ENCODE measurements at places on chromosomes 1 and 21.

GRCh38 chr1:93783876-93784275, 95.1 kb downstream of the DNTTIP2 start:
- no peak for DNase-seq

GRCh38 chr1:59657873-59658465, 156.8 kb upstream of the HOOK1 start:
- no peak for DNase-seq

DNA sequence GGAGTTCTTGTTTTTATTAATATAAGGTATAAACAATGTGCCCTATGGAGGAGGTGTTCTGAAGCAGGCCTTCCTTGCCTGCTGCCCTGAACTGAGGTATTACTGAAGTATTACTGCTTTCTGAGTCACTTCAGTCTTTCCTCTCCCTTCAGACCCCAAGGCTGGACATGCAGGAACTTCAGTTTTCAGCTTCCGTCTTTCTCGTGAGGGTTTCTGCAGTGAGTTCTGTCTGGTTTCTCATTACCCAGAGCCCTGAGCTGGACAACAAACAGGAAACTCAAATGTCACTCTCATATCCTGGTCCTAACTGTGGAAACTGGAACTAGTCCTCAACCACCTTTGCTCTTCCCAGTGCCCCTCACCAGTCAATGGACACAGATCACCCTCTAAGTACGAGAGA, 46.8 kb downstream of the ELAVL4 start:
- DNase-seq, result no peak

GRCh38 chr1:222653178-222653827, 35.4 kb downstream of the MIA3 start:
- DNase-seq, result no peak

DNA sequence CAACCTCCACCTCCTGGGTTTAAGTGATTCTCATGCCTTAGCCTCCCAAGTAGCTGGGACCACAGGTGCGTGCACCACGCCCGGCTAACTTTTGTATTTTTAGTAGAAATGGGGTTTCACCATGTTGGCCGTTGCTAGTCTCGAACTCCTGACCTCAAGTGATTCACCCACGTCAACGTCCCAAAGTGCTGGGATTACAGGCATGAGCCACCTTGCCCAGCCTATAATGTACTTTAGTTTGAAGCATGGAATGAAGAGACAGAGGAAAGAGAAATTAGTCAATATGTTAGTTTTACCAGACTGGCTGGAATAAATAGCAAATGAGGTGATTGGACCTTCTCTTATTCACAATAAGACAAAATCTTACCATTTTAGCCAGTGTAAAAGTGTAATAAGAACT, 89.0 kb downstream of the GTF2B start:
- DNase-seq, result no peak

DNA sequence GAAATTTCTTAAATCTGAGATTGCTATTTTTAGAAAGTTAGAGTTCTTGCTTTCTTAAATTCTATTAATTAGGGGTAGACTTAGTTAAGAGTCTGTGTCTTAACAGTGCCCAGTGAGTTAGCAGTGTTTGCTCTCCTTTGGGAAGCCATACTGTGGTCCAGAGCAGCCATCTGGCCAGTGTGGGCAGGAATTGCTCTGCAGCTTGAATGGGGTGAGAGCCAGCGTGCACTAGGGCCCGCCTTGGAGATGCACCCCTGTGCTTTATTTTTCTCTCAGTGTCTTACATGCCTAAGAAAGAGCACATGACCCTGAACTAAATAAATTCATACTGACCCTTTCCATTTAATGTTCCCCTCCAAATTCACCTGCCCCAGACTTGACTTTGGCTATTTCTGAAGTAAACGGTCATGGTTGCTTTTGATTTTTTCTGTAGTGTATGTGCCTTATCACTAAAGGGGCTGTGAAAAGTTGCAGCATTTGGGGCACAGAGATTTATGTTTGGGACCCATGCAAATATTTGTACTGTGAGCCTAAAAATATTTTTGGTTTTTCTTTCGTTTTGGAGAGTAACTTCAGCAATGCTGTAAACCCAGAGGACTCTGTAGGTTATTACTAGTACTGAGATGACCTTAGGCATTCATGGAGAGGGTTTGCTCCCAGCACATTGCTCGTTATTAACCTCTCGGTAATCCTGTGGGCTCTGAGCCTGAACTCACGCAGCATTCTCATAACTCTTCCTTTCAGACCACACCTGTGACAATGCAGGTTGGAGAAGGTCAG, 21.3 kb upstream of the KCNQ4 start:
- no peak for DNase-seq

- DNase-seq, result no peak
Observed at GRCh38 chr1:66367369-66367768, 166.6 kb upstream of the SGIP1 start.

- DNase-seq, result no peak
Observed at GRCh38 chr1:91944087-91944486, 5.1 kb upstream of the BRDT start.

DNA sequence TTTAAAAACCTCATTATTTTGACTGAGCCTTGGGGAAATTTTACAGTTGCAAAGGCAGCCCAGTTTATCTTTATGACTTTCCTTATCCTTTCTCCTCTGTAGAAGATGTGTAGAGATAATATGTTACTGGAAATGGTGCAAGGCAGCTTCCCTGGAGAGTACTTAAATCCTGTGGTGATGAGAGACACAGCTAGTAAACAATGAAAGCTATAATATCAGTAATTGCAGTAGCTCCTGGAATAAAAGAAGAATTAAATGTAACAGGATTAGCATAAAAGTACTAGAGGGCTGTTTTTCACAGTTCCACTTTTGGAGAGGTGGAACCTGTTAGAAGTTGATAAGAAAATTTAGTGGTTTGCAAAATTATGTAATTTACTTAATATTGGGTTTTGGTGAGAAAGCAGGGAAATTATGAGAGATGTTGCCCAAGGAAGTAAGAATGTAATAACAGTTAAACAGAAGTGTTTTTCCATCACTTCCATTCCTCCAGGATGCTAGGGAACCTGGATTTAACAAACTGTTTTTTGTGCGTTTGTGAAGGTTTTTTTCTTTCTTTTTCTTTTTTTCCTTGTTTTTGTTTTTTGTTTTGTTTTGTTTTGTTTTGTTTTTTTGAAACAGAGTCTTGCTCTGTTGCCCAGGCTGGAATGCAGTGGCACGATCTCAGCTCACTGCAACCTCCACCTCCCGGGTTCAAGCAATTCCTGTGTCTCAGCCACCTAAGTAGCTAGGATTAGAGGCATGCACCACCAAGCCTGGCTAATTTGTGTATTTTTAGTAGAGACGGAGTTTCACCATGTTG, 15.7 kb upstream of the EDEM3 start:
- no peak for DNase-seq

GRCh38 chr1:154666051-154666790, 58.2 kb upstream of the ADAR start:
- DNase-seq, result no peak

- DNase-seq, result peak; percentile 21
Observed at GRCh38 chr1:169108223-169108622, 1.7 kb downstream of the ATP1B1 start.

DNA sequence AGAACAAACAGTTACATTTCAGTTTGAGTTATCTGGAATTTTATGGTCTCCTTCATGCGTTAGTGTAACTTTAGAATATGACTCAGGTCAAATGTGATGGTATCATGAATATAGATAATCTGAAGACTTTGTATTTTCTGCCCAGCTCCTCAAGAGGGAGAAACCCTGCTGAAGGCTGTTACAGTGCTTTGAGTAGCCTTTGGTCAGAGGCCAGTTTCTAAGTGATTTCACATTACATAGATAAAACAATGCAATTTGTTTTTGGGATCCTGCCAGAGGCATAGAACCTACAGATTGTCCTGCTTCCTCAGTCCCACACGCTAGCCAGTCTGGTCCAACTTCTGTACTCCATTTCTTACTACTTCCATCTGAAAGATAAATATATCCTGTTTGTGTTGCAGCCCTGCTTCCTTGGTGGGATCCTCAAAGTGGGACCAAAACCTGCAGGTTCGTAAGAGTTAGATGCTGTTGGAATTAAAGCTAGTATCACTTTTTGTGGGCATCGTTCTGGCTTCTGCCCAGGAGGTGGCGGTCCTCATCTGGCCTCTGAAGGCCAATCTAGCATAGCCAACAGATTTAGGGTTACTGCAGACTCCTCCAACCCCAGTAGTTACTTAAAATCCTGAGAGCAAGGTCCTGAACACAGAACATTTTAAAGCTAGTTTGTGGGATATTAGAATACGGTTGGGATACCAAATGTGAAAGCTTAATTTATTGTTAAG, 645.8 kb upstream of the USP24 start:
- DNase-seq, result no peak

DNA sequence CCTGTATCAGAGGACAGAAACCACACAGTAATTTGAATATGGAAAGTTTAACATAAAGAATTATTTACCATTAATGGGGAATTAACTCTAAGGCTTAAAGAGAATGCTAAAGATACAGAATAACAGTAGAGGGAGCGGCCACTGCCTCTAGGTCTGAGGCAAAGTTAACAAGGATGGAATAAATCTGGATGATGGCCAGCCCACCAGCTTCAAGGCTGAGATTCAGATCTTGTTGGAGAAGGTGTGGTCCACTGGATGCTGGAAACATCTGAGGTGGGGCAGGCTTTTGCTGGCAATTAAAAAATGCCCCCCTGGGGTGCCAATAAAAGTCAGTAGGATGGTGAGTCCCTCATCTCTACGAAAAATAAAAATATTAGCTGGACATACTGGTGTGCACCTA, 29.4 kb downstream of the ZMYM4 start:
- DNase-seq, result no peak

- DNase-seq, result no peak
Observed at GRCh38 chr1:182617014-182617429, 12.8 kb upstream of the RGS16 start.

GRCh38 chr1:27325286-27325685, 3.3 kb downstream of the TMEM222 start:
- DNase-seq, result no peak

DNA sequence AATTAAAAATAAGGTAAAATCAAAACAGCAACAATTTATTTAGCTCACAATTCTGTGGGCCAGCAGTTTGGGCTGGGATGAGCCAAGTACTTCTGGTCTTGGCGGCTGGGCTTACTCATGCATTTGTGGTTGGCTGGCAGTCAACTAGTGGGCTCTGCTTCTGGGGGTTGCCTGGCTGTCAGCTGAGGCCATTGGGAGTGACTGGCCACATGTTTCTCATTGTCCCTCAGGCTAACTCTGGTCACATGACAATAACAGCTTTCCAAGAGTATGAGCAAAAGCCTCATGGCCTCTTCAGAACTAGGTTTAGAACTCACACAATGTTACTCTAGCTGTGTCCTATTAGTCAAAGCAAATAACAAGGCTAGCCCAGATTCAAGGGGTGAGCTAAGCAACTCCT, 15.6 kb upstream of the CHIA start:
- DNase-seq, result no peak

DNA sequence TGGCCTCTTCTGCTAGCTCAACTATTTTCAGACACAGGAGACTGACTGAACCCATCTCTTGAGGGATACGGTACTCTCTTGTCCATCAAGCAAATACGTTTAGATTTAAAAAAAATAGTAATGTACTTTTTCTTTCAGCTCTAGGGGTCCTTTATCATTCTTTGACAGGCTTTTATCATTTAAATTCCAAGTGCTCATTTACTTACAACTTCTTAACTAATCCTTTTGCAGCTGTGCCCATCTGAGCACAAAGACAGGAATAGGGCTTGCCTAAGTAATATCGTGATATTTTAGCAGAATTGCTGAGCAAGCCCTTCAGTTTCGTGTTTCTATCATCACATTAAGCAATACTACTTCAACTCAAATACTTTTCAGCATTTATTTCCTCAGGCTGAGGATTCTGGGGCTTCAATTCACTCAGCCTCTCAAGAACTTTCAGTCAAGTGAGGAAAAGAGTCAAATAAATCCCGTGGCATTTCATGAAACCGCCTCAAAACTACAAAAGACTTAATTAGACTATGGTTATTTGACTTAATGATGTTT, 317.6 kb downstream of the BACH1 start:
- DNase-seq, result no peak

- no peak for DNase-seq
Observed at GRCh38 chr1:44842486-44842861, 579 bp downstream of the PTCH2 start.

- DNase-seq, result no peak
Observed at GRCh38 chr1:64845831-64846425, 101.1 kb downstream of the RAVER2 start.

DNA sequence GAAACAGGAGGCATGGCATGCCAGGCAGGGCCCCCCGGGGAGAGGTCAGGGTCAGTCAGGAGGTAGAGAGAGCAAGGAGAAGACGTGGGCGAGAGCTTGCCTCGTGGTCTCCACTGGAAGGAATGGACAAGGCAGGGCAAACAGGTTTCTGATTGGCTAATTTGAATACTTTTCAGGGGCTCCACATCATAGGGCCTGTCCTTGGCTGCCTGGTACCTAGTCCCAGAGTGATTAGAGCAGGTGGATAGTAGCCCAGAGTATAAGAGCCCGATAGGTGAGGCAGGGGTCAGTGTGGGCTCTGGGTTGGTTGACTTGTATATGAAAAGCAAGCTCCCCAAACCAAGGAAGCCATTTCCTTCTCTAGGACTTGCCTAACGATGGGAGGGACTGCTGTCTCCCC, 178.6 kb downstream of the ZP4 start:
- no peak for DNase-seq

GRCh38 chr1:185813401-185813979, 79.3 kb downstream of the HMCN1 start:
- peak; percentile 52 for DNase-seq

- peak; percentile 33 for DNase-seq
Observed at GRCh38 chr1:84988588-84988987, 8.3 kb downstream of the MCOLN2 start.

- peak; percentile 77 for DNase-seq
Observed at GRCh38 chr1:169108863-169109560, 2.5 kb downstream of the ATP1B1 start.

- DNase-seq, result no peak
Observed at GRCh38 chr1:212226467-212226866, 58.7 kb upstream of the PPP2R5A start.

DNA sequence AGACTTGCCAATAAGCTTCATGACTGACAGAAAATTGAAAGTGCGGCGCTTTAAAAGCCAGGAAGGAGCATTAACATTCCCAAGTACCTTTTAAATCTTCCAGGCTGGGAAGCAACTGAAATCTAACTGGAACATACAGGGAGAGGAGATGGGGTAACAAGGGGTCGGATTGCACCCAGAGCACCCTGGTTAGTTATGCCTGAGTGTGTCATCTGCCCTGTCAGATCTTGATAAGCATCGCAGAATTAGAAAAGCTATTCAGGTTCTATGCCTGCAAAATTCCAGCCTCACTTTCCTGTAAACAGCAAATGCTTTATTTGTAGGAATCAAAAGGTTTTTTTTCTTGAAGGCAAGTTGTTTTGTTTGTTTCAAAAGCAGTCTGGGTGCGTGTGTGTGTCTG, 58.5 kb downstream of the SERBP1 start:
- DNase-seq, result no peak

GRCh38 chr1:147804942-147805723, 44.7 kb upstream of the GJA5 start:
- no peak for DNase-seq

GRCh38 chr1:238409932-238410331, 519.2 kb upstream of the ZP4 start:
- DNase-seq, result no peak

- DNase-seq, result no peak
Observed at GRCh38 chr21:28444111-28444510, 548.6 kb downstream of the LTN1 start.

Measured in OCI-LY7 (cell line).